ENCODE measurements at places on chromosomes 2 and 18. TPM values are rescaled to one million over a fixed set of nuclear protein-coding genes. Genes with fewer than 3 reads are reported as not detected.

ABHD1 gene
- not detected for total RNA-seq

SPC25 gene
- total RNA-seq = 0.84 TPM

EVX2 gene
- not detected for total RNA-seq

INPP5D gene
- 30.5 TPM for total RNA-seq

EHD3 gene
- 5.2 TPM for total RNA-seq

- DNase-seq = no peak
Observed at GRCh38 chr2:76867854-76868253, 654.3 kb downstream of the LRRTM4 start.

DNA sequence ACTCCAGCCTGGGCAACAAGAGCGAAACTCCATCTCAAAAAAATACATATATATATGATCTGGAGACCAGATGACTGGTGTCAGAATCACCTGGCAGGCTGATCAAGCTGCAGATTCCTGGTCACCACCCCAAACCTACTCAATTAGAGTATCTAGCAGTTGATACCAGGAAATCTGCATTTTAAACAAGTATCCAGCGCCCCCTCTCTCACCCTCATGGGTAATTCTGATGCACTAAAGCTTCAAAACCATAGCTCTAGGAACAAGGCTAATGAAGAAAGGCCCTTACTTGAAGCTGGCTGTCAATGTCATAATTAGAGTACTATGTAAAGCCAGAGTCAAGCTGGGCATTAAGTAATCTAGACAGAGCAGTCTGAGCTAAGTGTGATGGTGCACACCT is 25.0 kb upstream of the PCBP1 start:
- DNase-seq = no peak

DNA sequence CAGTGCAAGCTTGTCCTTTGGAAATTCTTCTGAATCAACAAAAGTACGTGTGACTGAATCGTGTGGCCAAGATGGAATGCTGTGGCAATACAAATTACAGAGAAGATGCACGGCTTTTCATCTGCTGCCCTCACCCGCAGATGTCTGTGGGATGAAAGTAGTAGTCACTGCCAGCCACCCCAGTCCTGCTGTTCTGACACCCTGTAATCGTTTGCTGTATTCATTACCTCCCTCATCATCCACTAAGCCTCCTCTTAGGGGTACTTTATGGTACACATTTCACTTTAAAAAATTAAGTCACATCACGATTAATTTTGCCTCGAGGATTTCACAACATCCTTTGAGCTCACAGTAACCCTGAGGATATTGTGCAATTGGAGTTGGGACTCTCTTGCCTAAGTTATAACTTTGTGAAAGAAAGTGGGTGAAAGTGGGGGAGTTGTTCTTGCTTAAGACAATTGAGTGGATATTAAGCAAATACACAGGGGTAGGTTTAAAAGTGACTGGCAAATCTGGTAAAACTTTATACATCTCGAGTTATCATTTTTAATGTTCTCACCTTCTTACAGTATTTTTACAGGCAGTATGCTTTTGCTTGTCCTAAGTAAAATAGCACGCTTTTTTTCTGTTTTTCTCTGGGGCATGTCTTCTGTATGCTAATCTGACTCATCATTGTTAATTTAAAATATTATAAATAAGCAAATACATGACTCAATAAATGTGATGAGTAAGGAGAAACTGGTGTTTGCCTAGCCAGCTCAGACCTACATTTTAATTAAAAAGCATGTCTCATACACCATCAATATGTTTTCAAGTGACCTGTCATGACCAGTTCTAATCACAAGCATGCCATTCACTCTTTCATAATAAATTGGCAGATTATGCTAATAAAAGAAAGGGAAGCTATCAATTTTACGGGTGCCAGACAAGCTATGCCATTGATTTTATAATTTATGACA is 680.9 kb downstream of the IRS1 start:
- DNase-seq = peak; percentile 33

- DNase-seq = no peak
Observed at GRCh38 chr2:236086971-236087465, 81.2 kb downstream of the GBX2 start.

DNA sequence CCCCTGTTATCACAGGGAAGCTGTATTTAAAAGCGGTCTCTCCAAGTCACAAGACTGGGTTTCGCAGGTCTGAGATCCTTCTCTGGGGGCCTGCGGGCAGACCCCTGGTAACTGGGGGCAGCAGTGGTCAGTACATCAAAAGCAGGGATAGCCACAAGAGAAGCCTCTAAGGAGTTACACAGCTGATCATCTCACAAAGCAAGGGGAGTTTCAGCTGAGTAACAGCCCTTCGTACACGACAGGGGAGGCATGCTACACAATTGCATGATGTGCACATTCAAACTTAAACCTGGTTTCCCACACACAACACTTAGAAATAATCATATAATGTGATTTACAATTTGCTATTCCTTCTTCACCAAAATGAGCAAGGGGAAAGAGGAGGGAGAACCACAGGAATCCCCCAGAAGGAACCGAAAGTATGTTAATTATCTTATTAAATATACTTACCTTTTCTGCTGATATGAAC is 87.5 kb downstream of the TMEM131 start:
- DNase-seq = no peak

GRCh38 chr2:170733798-170734600 is 18.9 kb downstream of the SP5 start:
- DNase-seq = no peak

DNA sequence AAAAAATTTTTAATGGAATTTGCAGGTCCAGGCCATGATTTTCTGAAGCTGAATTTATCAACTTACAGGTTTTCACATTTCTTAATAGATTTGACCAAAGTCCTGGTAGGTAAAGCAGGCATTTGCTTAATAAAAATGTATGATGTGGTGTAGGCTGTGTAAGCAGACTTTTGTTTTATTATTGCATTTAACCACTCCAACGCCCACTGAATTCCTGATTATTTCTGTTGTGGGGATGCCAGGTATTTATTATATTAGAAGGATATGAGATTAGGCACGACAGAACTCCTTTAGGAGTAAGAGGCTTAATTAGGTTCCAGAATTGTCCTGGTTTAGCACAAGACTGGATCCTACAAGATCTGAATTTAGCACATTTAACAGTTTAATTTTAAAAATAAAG is 111.1 kb downstream of the ADCYAP1 start:
- DNase-seq = no peak

DNA sequence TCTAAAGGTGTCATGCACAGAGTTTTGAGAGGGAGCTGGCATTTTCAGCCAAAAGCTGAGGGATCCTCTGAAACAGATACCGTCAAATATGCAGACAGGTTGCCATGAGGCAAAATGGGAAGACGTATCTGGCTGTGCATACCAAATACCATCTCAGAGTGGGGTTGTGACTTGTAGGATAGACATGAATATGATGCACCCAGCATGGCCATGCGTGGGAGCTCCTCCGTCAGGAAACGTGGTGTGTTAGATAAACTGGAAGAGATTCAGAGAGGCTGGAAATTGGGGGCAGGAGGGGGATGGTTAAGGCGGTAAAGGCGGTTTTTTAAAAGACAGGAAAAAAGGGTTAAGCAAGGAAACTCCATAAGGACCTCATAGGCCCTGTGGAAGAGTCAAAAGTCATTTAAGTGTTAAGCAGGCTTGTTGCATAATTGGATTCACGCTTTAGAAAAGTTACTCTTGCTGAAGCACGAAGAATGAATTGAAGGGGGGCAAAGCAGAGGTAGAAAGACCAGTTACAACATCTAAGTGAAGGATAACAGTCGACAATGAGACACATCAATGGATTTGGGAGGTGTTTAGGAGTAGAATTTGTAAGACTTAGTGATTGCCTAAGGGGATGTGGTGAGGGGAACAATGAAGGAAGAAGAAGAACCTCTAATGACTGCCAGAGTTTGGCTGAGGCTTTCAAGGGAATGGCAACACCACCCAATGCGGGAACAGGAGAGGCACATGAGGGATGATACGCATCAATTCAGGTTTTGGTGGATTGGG is 139.6 kb upstream of the CTAGE1 start:
- no peak for DNase-seq

- DNase-seq = no peak
Observed at GRCh38 chr2:74555610-74556103, 1.1 kb downstream of the DOK1 start.

DNA sequence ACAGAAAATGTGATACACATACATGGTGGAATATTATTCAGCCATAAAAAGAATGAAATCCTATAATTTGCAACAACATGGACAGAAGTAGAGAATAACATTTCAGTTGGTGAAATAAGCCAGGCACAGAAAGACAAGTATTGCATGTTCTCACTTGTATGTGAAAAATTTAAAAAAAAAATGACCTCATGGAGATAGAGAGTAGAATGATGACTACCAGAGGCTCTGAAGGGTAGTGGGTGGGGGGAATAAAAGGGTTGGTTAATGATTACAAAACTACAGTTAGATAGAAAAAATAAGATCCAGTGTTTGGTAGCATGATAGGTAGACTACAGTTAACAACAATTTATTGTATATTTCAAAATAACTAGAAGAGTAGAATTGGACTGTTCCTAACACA is 24.5 kb downstream of the PRKD3 start:
- no peak for DNase-seq

DNA sequence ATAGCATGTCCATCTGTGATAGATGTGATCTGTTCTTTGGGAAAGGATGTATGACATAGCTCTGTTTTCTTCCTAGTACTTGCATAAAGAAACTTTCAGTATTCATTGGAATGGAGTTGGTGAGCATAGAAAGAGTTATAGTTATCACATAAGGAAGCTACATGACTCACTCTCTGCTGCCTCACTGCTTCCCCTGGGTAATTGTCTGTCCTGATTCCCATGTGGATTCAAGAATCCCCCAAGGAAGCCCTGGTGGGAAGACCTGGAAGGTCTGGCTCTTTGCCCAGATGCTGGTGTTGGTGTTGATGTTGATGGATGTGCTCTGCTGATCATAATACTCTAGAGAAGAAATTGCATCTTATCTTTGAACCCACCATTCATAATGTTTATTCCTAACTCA is 60.6 kb downstream of the PTPN4 start:
- no peak for DNase-seq

DNA sequence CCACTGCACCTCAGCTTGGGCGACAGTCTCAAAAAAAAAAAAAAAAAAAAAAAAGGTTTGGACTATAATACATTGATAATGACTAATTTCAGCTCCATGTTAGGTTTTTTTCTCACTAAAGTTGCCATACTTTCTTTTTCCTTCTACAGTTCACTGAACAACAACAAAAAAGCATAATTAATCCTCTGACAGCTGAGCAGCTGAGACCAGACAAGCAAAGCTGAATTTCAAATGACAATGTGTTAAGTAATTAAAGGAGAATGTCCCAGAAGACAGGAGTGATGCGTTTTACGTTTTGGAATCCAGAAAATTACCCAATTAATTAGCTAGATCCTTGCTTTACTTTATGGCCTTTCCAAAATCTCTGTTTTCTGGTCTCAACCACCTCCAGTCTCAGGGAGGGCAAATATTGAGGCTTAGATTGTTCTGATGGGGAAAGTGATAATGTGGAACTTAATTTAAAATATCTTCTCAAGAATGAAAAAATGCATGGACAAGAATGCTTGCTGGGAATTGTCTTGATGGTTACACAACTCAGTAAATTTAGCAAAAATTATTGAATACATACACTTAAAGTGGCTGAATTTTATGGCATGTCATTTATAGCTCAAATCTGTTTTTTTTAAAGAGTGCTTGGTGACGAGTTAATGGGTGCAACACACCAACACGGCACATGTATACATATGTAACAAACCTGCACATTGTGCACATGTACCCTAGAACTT is 17.4 kb upstream of the RMDN2 start:
- DNase-seq = no peak

DNA sequence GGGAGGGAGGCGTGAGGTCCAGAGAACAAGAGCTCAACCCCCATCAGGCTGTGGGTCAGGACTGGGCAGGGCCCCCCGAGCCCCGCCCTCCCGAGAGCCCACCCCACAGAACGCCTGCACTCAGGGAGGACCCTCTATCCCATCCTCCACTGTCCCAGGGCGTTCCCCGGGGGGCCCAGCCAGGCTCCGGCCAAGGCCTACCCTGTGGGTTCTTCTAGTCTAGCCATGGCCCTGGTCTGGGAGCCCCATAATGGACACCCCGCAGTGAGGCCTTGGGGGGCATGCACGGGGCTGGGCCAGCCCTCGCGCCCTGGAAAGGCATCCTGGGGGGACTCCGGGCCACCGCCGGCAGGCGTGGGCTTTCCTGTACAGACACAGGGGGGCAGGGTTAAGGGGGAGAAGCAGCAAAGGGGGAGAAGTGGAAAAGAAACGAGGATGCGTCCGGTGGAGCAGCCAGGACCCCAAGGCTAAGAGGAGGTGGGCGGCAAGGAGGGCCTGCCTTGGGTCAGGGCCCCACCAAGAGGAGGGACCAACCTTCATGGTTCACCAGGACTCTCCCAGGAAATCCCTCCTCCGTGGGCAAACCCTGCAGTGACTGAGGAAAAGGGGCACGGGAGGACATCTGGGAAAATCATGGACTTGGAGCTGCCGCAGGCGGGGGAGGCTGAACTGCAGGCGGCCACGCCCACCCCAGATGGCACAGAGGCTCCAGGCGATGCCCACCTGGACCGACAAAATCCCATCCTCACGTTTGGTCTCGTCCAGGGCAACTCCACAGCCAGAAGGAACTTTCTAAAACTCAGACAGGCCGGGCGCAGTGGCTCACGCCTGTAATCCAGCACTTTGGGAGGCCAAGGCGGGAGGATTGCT is 2.7 kb upstream of the CROCC2 start:
- no peak for DNase-seq

GRCh38 chr2:226495466-226496272 is 304.0 kb downstream of the IRS1 start:
- DNase-seq = no peak

DNA sequence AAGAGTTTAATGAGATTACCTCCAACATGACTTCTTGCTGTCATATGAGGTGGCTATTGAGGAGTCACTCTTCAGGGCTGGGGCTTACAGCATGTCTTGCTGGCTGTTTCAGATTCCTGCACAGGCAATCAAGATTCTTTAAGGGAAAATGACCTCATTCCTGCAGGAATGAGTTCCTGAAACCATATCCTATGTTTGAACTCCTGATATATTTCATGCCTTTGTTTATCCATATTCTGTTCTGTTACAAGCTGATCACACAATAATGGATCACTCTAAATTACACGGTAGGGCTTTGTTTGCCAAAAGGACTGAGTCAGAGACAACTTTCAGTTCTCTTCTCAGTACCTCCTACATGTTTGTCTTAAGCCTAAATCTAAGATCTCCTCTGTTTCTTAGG is 879.8 kb upstream of the PIK3C3 start:
- DNase-seq = no peak

DNA sequence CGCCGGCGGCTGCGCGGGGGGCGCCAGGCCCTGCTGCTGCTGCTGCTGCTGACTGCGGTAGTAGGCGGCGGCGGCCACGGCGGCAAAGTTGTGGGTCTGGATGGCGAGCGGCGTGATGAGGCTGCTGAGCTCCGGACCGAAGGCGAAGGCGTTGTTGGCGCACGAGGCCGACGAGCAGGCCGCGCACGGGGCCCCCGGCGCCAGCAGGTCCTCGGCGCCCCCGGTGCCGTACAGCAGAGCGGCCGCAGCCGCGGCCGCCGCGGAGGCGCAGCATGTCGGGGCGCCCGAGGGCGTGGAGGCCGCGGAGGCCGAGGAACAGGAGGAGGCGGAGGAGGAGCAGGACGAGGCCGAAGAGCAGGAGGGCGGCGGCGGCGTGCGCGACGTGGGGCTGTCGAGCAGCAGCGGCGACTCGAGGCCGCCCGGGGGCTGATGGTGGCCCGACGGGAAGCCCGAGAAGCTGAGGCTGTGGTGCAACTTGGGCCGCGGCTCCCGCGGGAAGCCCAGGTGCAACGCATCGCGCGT is 1.8 kb downstream of the ZFP36L2 start:
- DNase-seq = no peak

All from omental fat pad (tissue), 4 donors.